ENCODE measurements at places on chromosomes 7 and 10.

GRCh38 chr7:156604311-156604710, 36.3 kb upstream of the RNF32 start:
- DNase-seq: no peak

DNA sequence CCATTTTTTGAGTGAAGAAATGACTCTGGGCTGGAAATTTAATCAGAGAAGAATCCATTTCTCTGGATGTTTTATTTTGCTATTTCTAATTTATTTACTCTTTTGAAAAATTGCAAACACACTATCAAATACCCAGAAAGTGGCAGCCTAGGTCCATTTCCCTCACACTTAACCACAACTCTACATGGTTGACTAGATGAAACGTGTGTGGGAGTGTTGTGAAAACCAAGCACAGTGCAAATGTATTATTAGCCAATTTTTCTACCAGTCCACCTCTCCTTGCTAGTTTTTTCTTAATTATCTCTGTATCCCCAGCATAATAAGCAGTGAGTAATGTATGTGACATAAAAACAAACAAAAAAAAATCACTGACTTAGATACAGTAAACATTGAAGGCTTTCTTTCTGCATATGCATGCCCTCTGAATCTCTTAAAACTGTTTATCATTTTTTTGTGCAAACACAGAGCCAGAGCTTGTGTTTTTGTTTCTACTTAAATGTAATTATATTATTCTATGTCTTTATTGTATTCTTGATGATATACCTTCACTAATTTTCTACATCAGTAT, 30.9 kb downstream of the SCIN start:
- no peak for DNase-seq

- DNase-seq: no peak
Measured at GRCh38 chr10:107032700-107033401, 131.7 kb downstream of the SORCS1 start.

- DNase-seq: no peak
Measured at GRCh38 chr10:4868357-4868657, 42.3 kb downstream of the AKR1E2 start.

- no peak for DNase-seq
Measured at GRCh38 chr10:45353186-45353585, 20.8 kb upstream of the ALOX5 start.

DNA sequence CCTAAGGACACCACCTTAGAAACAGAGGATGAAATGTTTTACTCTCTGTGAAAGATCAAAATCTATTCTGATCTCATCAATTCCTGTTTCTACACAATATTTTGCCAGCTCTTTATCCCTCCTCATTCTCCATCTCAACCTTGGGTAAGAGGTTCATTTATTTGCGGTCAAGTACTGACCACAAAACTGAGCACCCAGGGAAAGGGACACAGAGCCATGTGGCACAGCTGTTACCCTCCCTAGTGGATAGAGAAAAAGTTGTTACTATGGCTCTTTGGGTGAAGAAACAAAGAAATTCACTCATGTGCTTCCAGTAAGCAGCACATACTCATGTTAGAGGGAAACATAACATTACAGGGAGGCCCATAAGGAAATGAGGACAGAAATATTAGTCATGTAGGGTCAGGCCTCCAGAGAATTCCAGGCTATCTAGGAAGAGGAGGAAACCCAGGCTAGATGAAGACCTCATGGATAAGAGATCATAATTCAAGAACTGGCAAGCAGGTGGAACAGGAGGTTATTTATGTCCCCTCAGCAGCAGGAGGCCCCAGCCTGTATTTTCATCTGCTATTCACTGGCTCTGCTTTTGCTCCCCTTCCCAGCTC, 114.5 kb downstream of the ATE1 start:
- DNase-seq: no peak

DNA sequence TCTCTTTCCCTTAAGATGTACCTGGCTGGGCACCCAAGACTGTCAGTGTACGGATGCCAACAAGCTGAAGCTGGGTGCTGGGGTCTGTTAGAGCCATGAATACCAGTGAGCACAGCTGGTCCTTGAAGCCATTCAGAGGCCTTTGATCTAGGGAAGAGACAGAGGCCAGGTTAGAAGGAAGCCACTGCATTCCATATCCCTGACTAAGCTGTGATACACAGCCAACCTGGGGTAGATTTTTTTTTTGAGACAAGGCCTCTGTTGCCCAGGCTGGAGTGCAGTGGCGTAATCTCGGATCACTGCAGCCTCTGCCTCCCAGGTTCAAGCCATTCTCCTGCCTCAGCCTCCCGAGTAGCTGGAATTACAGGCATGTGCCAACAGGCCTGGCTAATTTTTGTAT, 20.8 kb downstream of the ZDHHC16 start:
- no peak for DNase-seq

DNA sequence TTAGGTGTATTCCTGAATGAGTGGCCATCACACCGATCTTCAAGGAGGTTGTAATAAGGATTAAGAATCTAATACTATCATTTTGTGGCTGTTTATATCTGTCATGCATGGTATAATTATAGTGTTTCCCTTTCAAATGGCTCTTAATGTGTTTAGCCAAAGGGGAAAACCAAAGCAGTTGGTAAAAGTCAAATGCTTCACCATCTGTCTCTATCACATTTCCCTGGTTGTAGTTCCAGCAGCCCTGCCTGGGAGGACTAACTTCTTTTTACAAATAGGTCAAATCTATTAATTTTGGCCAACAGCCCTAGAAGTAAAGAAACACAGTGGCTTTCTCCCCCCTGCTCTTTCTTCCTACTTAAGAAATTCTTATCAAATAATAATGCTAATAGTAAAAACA, 56.7 kb downstream of the ZNF365 start:
- DNase-seq: no peak
